Testis (tissue), 5 donors: ENCODE measurements at places on chromosomes 3 and 15. TPM values are rescaled to one million over a fixed set of nuclear protein-coding genes. Genes with fewer than 3 reads are reported as not detected.
A peak's percentile ranks its signal among the peaks of the same experiment; 100 is the strongest.

DNA sequence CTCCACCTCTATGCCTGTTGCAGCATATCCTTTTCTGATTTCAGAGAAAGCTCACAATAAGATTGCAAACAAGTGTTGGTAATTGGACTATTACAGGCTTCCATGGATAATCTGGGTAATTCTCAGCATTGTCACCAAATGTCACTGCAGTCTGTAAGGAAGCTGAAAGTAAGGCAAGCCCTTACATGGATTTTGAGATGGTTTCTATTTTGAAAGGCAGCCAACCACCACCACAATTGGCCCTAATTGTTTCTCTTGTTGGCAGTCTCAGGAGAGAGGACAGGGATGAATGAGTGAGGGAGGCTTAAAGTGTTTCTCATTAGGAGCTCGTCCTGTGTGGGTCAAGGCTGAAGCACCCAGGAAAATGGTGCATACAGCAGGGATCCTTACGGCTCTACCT is 879.9 kb downstream of the TUSC7 start:
- DNase-seq = no peak

The ISL2 gene
- total RNA-seq = 3.5 TPM

The ITIH1 gene
- 3.5 TPM for total RNA-seq

DNA sequence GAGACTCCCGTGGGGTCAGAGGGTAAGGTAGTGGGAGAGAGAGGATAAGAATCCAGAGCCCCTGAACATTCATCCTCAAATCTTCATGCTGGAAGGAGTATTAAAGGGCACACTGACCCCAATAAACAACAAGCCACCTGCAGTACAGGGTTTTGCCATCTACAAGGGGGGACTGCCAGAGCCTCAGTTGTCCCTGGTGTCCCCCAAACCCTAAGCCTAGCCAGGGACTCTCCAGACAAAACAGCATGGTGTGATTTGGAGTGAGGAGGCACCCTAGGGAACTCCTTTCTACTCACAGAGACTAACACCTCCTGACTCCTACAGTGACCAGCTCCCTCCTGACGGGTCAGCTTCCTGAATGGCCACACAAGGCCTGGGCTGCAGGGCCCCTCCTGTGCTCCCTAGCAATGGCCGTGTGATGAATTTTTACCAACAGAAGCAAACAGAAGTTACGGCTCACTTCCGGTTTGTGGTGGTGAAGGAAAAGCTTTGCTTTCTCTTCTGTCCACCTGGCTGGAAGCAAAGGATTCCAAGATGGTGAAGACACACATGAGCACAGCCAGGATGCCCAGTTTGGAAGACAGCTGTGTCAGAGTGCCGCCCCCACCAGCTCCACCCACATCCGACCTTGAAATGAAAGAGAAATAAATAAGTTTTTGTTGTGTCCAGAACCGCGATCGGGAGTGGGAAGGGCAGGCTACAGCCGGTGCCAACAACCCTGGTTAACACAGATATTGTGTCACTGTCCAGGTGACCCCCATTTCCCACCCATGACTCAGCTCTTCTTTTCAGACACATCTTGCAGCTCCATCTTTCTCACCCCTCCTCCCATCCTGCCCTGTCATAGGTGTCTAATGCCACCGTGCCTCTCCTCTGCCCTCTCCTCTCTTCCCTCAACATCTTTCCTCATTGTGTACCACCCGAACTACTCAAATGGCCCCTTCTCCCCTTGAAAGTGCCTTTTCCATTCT is 69.6 kb upstream of the ATP13A3 start:
- DNase-seq = peak; percentile 30

DNA sequence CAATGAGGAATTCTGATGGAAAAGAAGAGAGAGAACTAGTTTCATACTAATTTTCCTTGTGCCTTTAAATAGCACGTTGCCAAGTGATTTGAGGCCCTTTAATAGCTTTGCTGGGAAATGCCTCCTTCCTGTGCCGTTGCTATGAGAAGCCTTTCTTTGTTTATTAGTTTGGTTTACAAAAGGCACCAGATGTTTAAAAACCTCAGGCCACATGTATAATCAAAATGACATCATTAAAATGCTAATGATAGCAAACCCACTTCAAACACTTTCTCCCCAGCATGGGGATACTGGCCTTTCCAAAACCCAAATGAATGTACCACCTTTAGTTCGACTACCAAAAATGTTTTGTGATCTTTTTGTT is 50.0 kb upstream of the TBC1D23 start:
- DNase-seq = no peak

The QRICH1 gene
- 287 TPM for total RNA-seq
